Activated CD8-positive, alpha-beta T cell treated with anti-CD3 and anti-CD28 coated beads, Interleukin-2, amount 10 ng/mL, durations not matched to agents 7 days and 5 days (primary cell): ENCODE measurements at places on chromosomes 3 and 15. TPM values are rescaled to one million over a fixed set of nuclear protein-coding genes. Genes with fewer than 3 reads are reported as not detected.

AHSG gene
- not detected for total RNA-seq

ZIC4 gene
- total RNA-seq: not detected

STXBP5L gene
- not detected for total RNA-seq

PROS1 gene
- total RNA-seq: not detected

UNC13C gene
- total RNA-seq: not detected

JMJD7 gene
- total RNA-seq: 22.8 TPM

TMCO5A gene
- not detected for total RNA-seq

LINGO1 gene
- total RNA-seq: not detected

GRCh38 chr3:47259114-47259513 lies 23.5 kb downstream of the KIF9 start:
- H3K27ac ChIP-seq: no peak overlapping the region
- no peak for DNase-seq
- H3K27me3 ChIP-seq: no peaks in the 10 kb centered on the region
- H3K4me3 ChIP-seq: no peak overlapping the region
- H3K4me1 ChIP-seq: no peaks in the 10 kb centered on the region

- H3K4me1 ChIP-seq: no peaks in the 10 kb centered on the region
- H3K4me3 ChIP-seq: no peak overlapping the region
- H3K27me3 ChIP-seq: no peaks in the 10 kb centered on the region
- no peaks in the 10 kb centered on the region for H3K36me3 ChIP-seq
- no peak overlapping the region for H3K27ac ChIP-seq
These were observed 239.5 kb downstream of the NAALADL2 start for GRCh38 chr3:175098644-175099043.

GRCh38 chr3:195143221-195143620 lies 127.7 kb downstream of the XXYLT1 start:
- peaks cover 15% of the 10 kb centered on the region for H3K36me3 ChIP-seq
- no peak overlapping the region for H3K27ac ChIP-seq
- no peak for DNase-seq
- H3K4me1 ChIP-seq: peaks cover 12% of the 10 kb centered on the region
- H3K4me3 ChIP-seq: no peak overlapping the region
- no peaks in the 10 kb centered on the region for H3K27me3 ChIP-seq

DNA sequence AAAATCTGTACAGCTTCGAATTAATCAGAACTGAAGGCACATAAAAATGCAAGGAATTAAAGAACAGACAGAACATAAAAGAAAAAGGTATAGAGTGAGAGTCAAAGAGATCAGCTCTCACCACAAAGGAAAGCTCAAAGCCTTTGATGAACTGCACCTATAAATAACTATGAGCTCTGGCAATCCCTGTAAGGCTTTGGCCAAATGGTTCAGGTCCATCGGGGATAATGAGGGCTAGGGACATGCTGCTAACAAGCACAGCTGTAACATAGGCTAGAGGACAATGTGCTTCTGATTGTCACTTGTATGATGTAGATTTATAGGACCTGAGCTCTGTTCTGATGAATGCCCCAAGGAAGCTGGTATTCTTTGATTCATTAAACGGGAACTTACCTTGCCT lies 113.9 kb upstream of the MRPL3 start:
- H3K4me3 ChIP-seq: no peak overlapping the region
- no peaks in the 10 kb centered on the region for H3K4me1 ChIP-seq
- H3K27ac ChIP-seq: no peak overlapping the region
- no peaks in the 10 kb centered on the region for H3K36me3 ChIP-seq
- H3K27me3 ChIP-seq: peaks cover 10% of the 10 kb centered on the region

DNA sequence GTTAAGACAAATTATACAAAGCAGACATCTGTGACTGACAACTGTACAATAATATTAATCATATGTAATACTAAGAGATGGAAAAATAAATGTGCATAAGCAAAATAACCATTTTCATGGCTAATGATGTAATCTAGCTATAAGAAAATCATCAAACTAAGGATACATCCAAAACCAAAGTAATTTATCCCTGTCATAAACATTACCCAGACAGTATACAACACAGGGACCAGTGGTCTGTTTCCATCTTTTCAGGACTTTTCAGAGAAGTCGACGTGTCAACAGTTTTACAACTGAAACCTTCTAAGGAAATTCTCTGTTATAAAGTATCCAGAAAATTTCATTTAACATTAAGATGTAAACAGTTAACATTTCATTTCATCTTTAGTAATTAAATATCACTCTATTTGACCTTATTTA lies 11.0 kb downstream of the THBS1 start:
- H3K4me1 ChIP-seq: peaks cover 7% of the 10 kb centered on the region
- no peak overlapping the region for H3K27ac ChIP-seq
- no peak overlapping the region for H3K4me3 ChIP-seq

GRCh38 chr3:114093016-114093380 lies 36.5 kb downstream of the QTRT2 start:
- no peak overlapping the region for H3K4me3 ChIP-seq
- DNase-seq: no peak
- no peaks in the 10 kb centered on the region for H3K4me1 ChIP-seq
- H3K36me3 ChIP-seq: no peaks in the 10 kb centered on the region
- H3K27me3 ChIP-seq: peaks cover 22% of the 10 kb centered on the region

DNA sequence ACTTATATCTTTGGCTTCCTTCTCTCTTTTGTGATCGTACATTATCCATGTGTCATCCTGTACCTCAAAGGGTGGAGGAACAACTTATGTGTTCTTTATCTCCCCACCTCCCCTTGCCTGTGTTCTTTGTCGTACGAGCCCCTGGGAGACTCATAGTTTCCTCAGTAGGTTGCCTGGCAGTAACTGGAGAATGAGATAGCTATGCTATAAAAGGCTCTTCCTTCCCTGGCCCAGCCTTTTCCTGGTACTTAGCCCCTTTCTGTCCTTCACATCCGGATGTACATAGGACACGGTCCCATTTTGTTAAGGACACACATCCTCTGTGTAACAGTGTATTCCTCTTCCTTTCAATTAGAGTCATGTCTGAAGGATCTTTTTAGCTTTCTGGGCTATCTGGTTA lies 32.1 kb downstream of the PLCL2 start:
- no peaks in the 10 kb centered on the region for H3K27me3 ChIP-seq
- no peak for DNase-seq
- peaks cover 5% of the 10 kb centered on the region for H3K36me3 ChIP-seq
- peaks cover 24% of the 10 kb centered on the region for H3K4me1 ChIP-seq

DNA sequence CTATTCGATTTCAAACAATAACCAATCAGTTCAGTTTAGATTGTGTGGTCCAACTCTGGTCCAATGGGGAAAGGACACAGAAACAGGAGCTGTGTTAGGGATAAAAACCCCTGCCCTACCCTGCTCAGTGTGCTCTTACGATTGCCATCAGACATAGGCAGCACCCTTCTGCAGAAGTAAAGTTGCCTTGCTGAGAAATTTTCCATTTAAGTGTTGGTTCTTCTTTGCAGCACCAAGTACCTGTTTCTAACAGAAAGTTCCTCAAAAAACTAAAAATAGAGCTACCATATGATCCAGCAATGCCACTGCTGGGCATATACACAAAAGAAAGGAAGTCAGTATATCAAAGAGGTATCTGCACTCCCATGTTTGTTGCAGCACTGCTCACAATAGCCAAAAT lies 206.2 kb upstream of the CNTN4 start:
- H3K36me3 ChIP-seq: no peaks in the 10 kb centered on the region
- no peak for DNase-seq
- H3K27ac ChIP-seq: no peak overlapping the region

DNA sequence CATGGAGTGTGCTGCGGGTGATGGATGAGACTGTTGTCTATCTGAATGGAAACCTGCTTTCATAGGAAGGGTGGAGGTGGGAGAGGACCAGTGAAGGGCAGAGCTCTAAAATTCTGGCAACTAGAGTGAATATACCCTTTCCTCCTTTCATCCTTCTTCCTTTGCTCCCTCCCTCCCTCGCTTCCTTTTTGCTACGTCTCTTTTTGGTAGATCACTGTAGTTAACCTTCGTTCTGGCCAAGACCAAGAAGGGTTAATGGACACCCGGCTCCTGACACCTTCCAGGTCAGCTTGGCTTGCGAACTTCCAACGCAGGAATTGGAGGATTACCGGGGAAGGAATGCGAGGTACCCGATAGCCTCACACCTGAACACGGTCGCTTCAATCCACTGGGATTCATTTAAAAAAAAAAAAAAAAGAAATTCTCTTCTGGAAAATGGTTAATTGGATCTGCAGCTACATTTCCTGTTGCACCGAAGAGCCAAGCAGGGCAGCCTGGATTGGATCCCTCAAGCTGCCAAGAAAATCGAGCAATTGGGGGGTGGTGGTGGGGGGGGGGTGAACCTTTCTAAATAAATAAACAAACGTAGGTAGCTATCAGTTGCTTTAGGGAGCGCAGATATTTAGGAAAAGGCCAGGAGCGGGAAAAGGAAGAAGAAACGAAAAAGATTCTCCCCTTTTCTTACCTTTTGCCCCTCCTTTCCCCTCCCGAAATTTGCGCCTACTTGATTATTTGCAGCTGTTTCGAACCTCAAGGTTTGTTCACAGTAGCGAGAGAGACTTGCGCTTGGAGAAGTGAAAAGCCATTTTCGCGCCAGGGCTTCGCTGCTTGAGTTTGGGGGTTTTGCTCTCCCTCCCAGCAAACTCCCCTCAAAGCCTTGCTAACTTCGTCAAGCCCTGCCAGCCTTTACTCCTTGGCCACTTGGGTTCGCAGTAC lies 9.5 kb upstream of the NR2F2 start:
- no peak overlapping the region for H3K27ac ChIP-seq
- H3K36me3 ChIP-seq: no peaks in the 10 kb centered on the region
- peaks cover 53% of the 10 kb centered on the region for H3K27me3 ChIP-seq
- no peak overlapping the region for H3K4me3 ChIP-seq
- DNase-seq: no peak

DNA sequence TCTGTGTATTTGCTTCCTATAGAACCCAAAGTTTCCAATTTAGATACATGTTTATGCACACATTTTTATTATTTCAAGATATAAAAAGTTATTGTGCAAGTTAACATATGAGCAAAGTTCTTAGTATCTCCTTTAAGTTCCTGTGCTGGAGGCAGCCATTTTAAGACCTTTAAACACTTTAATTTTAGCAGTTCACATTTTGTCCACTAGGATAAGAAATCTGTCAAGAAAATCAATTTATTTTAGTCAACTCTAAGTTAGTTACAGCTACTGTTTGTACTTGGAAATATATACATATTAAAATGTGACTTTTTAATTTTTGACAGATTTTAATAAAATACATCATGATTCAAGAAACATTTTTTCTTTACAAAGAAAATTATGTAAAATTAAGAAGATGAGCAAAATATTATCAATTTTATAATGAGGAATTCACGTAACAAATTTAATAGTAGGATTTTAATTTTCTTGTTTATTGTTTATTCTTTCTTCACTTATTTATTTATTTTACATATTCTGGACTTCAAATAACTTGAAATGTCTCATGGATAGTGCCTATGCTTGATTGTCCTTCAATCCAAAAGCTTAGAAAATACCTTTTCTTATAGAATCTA lies 402.6 kb upstream of the GBE1 start:
- H3K4me1 ChIP-seq: no peaks in the 10 kb centered on the region
- no peaks in the 10 kb centered on the region for H3K27me3 ChIP-seq
- no peaks in the 10 kb centered on the region for H3K36me3 ChIP-seq

- peaks cover 21% of the 10 kb centered on the region for H3K4me1 ChIP-seq
- no peaks in the 10 kb centered on the region for H3K27me3 ChIP-seq
- peak overlapping the region; percentile 92 for H3K27ac ChIP-seq
- H3K36me3 ChIP-seq: peaks cover 10% of the 10 kb centered on the region
- peak; percentile 63 for DNase-seq
- peak overlapping the region; percentile 91 for H3K4me3 ChIP-seq
These were observed 412 bp downstream of the SLC41A3 start for GRCh38 chr3:126083511-126083912.

- no peaks in the 10 kb centered on the region for H3K4me1 ChIP-seq
- H3K27me3 ChIP-seq: no peaks in the 10 kb centered on the region
- H3K4me3 ChIP-seq: no peak overlapping the region
- H3K27ac ChIP-seq: no peak overlapping the region
- H3K36me3 ChIP-seq: no peaks in the 10 kb centered on the region
- DNase-seq: no peak
These were observed 242.9 kb downstream of the WNT5A start for GRCh38 chr3:55244247-55244646.

DNA sequence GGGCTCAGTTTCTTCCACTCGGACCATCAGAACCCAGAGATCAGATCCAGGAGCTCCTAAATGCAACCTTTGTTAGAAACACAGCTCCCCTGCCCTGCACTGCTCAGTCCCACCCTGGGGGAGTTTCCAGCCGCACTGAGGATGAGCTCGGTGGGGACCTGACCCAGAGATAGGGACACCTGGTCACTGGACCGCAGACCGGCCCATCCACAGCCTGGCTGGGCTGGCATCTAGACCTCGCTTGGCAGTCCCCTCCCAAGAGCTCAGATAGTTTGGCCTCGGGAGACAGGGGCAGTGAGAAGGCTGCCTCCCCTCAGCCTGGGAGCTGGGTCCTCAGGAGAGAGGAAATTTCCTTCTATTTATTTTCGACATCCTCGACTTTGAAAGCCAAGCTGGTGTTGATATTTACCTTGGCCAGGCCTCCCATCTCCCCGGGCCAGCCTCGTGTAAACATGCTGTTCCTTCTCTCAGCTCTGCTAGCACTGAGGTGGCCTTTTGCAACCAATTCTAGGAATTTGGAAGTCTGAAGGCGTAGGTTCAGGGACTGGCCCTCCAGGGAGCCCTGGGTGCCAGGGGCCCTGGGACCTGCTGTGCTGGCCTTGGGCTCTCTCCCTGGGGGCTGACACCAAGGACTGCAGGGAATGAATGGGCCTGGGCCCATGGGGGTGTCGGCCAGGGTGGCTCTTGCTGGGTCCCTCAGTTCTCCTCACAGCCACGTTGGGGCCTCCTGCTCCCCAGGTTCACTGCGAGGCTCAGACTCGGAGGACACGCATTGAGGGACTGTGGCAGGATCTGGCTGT lies 90.1 kb downstream of the VGLL4 start:
- DNase-seq: no peak
- H3K36me3 ChIP-seq: peaks cover 41% of the 10 kb centered on the region
- H3K27ac ChIP-seq: no peak overlapping the region
- H3K4me1 ChIP-seq: peaks cover 2% of the 10 kb centered on the region
- H3K4me3 ChIP-seq: no peak overlapping the region

DNA sequence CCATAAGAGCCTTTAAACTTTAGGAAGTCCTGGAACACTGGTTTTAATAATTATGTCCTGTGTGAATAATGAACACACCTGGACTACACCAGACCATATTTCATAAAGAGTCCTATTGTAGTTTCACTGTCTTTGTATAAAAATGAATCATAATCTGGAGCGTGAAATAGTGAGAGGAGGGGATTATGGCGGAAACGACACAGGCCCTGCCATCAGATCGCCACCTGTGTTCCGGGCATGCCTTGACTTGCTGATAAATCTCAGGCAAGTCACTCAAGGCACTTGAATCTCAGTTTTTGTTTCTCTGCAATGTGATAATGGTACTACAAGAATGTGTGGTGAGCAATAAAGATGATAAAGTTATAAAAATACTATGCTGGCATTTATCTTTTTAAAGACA lies 995.5 kb downstream of the MCTP2 start:
- H3K27me3 ChIP-seq: no peaks in the 10 kb centered on the region
- no peak overlapping the region for H3K4me3 ChIP-seq
- H3K4me1 ChIP-seq: no peaks in the 10 kb centered on the region
- H3K27ac ChIP-seq: no peak overlapping the region

GRCh38 chr3:168933614-168934013 lies 729.9 kb downstream of the MECOM start:
- H3K36me3 ChIP-seq: no peaks in the 10 kb centered on the region
- no peaks in the 10 kb centered on the region for H3K27me3 ChIP-seq
- H3K27ac ChIP-seq: no peak overlapping the region
- H3K4me3 ChIP-seq: no peak overlapping the region
- no peak for DNase-seq
- H3K4me1 ChIP-seq: no peaks in the 10 kb centered on the region
